ENCODE measurements at places on chromosomes 6 and 20.

DNA sequence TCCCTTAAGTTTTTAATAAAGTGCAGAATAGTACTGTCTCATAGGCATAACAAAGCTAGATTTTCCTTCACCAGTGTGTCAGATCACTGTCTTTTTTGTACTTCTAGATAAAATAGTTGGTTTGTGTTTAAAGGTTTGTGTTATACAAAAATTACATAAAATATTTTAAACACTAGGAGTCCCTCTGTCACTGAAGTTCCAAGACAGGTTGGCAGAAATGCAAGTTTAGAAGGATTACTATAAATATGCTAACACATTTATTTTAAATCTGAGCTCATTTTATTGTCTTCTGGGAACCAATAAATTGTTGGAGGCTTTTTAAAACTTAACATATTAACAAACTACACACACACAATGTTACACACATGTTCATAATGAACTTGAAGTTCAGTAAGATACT lies 30.8 kb upstream of the RUNX2 start:
- DNase-seq = no peak

DNA sequence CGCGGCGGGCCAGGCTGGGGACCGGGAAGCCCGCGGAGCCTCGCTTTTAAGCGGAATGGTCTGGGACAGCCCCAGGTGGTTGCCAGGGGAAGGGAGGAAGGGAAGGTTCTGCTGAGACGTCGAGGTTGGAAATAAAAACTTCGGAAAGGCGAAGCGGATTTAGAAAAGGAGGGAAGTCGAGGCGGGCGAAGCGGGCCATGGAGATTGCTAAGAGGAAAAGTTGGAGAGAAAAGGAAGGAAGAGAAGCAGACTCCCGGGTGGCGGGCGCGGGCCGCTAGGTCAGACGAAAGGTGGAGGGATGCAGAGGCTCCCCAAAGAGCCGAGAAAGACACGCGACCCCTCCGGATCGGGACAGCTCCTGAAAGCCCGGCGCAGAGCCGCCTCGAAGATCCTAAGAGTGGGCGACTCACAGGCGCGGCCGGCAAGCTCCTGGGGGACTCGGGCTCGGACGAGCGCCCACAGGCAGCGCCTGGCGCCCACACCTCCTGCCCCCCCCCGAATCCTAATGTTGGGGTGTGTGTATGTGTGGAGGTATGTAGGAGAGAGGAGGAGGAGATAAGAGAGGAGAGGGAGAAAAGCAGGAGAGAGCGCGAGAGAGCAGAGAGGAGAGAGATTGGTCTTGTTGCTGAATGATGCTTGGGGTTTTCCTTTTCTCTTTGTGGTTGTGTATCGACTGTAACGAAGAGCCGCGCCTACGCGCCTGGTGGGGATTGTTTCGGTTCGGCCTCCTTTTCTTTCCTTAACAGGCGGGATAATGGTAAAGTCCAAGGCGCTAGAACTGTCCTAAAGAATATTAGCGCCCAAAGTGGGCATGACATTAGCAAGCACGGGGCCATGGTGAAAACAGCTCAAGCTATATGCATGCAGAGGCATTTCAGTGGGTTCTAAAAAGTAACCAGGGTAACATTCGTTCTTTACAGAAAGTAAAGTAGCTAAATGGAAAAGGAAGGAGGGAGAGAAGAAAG lies 1.5 kb downstream of the TFAP2B start:
- no peak for DNase-seq

DNA sequence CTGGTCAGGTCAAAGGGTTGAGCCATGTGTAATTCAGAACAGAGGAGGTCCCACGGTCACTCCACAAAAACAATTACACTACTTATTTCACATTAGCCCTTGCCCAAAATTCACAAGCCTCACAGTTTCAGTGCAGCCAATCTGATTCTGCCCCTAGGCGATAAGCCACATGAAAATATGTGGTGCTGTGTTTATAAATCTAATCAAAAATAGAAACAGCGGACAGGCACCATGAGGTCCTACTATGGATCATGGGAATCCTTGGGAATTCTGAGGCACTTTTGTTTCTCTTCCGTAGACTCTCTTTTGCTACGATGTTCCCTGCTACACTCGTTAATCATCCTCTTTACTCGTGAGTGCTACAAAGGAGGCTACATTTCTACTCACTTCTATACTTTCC lies 476.1 kb downstream of the TFAP2A start:
- no peak for DNase-seq

- DNase-seq = no peak
Measured at GRCh38 chr6:40349901-40350746, 237.0 kb downstream of the LRFN2 start.

DNA sequence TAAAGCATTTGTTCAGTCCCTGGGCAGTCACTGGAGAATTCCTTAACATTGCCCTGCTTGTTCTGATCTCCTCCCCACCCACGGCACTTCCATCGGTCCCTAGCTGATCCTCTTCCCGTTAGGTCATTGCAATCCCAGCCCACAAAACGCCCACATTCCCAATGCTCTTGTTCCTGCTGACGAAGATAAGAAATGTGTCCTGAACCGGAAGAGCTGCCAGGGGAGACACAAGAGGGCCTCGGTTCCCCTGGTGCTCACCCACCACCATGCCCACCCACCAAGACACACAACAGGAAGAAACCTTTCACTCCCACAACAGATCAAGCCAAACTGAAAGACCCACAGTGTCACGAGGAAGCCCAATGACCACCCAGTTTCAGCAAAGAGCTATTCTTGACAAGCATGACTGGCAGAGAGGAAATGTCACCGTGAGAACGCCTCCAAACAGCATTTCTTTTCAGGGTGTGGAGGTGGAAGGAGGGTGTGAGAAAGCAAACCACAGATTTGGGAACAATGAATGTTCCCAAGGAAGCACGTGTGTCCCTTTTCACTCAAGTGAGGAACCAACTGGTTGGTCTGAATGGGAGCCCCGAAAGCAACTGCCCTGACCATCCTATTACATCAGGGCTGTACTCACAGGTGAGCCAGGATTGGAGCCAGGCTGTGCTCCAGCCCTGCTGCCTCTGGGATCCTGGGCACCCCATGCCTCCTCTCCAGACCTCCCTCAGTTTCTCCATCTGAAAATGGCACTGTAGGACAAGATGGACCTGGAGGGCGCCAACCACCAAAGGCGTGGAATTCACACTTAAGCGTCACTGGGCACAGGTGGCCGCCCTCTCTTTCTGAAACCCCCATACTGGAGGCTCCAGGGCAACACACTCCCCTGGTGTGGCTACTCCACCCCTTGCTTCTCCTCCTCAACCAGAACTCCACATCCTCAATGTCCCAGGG lies 97.5 kb downstream of the ZMYND8 start:
- no peak for DNase-seq

- no peak for DNase-seq
Measured at GRCh38 chr6:126792340-126793085, 326.0 kb upstream of the RSPO3 start.

GRCh38 chr6:34562861-34563512 lies 6.9 kb upstream of the SPDEF start:
- no peak for DNase-seq

GRCh38 chr20:7171911-7172310 lies 404.4 kb downstream of the BMP2 start:
- no peak for DNase-seq

- no peak for DNase-seq
Measured at GRCh38 chr6:43389730-43390295, 20.4 kb upstream of the ZNF318 start.

- no peak for DNase-seq
Measured at GRCh38 chr6:1179571-1180459, 132.1 kb upstream of the FOXQ1 start.

DNA sequence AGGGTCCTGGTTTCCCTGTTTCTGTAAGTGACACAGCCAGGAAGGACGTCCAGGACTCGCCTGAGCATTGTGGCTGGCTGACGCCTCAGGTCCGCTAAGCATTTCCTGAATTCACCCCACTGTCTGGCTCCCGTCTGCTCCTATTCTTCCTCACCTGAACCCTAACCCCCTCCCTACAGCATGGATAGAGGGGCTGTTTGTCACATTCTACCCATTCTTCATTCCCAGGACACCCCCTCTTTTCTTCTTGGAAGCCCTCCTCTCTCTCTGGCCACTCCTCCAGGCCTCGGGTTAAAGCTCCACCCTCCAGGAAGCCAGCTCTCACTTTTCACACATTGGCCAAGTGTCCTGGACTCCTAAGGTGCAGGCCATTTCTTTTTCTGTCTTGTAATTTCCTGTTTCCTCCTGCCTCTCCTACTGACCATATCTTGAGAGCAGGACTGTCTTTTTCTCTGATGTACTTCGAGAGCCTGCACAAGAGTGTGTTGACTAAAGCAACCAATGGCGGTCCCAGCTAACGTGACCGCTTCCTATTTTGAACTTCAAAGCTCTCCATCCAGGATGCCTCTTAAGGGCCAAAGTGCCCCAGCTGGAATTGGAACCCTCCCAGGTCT lies 24.2 kb upstream of the MYMX start:
- no peak for DNase-seq

GRCh38 chr20:62048346-62048761 lies 17.3 kb downstream of the TAF4 start:
- no peak for DNase-seq

- no peak for DNase-seq
Measured at GRCh38 chr20:7866285-7866684, 74.0 kb downstream of the HAO1 start.

GRCh38 chr6:37653933-37654565 lies 43.6 kb downstream of the MDGA1 start:
- DNase-seq = no peak

GRCh38 chr20:62132421-62132820 lies 10.1 kb downstream of the LSM14B start:
- DNase-seq = no peak

GRCh38 chr20:48556956-48557355 lies 270.8 kb downstream of the PREX1 start:
- no peak for DNase-seq

DNA sequence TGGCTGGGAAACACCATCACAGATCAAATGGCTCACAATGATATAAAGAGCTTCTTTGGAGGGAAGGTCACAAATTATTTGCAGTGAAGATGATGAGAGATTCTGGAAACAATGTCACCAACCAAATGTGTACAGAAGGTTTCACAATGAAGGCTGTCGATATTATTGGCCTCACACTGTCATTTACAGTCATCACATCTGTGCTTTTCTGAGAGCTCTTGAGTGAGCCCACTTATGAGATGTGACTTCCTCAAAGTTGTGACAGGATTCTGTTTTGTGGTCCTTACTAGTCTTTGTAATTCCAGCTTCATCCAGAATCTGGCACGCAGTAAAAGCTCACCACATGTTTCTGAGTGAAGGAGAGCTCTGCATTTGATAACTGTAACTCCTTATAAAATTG lies 133.6 kb downstream of the LMBRD1 start:
- no peak for DNase-seq

- DNase-seq = no peak
Measured at GRCh38 chr20:52896348-52896747, 75.8 kb upstream of the TSHZ2 start.

DNA sequence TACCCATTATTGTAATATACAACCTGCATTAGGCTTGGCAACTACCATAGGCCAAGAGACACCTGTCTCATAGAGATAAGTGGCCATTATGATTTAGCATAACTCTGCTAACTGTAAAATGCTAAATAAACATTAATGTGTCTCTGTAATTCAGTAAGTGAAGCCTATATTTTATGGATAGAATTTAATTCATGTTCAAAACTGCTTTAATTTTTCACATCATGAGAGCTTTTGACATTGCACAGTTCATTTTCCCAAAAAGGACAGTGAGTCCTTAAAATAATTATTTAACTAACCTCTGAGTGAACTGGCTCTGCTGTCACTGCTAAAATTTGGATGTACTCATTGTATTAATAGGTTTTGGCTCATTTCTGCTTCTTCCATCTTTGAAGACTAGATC lies 41.4 kb upstream of the TMX4 start:
- no peak for DNase-seq

DNA sequence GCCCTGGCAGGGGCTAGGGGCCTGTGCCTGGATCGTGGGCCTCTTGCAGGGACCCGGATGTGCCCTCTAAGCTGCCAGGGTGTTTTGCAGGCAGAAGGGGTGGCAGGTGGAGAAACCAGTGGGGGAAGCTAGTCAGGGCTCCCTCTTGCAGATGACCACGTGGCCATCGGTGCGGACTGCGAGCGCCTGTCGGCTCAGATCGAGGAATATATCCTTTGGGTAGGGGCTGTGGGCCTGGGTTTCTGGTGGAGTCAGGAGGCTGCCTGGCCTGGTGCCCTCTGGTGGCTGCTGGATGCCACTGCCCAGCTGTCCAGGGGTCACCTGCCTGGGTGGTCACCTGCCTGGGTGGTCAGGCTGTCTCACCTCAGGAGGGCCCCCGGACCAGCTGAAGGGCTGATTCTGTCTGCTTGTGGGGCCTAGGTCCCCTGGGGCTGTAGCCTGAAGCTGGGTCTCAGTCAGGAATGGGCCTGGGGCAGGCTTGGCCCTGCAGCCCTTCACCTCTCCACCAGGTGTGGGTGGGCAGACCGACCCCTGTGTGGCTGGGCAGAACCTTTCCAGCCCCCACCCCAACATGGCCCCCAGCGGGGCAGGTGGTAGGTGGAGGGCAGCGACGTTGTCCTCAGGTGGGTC lies 6.7 kb downstream of the TCEA2 start:
- DNase-seq = no peak

DNA sequence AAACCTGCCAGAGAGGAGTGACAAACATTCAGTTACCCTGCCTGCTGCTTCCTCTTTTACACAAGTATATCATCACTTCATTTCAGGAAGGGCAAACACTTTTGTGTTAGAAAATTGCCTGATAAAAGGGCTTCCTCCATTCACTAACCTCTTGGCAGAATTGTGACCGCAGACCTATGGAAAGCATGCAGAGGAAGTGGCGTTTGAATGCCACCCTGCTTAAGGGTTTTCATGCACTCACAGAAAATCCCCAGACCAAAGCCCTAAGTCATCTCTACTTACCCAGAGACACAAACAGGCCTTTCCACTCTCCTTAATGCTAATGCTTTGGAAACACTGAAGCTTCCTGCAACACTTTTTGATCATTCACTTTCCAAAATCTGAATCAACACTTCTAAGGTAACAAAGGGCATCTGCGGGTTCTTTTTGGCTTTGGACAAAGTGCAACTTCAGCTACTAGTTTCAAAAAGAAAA lies 22.1 kb upstream of the RALGAPA2 start:
- no peak for DNase-seq

DNA sequence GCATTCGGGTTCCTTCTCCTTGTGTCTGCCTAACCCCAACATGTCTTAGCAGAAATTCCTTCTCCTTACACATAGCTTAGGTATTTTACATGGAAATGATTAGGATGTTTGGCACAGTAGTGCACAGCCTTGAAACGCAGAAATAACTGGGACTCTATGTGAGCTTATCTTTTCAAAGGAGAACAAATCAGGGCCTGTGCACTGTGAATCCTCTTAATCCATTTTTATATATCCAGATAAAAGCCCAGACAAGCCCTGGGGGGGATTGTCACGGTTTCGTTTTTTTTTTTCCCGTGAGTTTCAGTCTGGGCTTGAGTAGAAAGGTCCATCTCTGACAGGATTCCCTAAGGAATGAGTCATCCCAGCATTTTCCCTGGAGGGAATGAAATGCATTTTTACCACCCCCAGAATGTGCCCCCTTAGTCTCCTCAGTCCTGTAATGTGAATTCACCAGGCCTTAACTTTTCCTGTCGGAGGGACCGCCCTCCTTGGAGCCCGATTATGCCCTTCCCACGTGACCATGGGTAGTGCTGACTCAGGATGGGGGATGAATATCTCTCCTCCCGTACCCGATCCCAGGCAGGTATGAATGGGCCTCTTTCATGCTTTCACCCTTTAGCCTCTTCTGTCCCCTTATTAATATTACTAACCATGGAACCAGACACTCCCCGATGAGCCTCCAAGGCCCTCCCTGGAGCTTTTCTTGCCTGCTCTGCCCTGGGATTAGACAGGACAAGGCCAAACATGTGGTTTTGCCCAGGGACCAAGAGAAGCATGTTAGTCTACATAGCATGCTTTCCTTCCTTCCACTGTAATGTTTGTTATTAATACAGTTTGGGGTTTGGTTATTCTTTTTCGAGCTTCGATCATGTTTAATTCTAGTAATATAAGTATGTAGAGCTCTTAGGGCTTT lies 23.9 kb upstream of the NAA20 start:
- no peak for DNase-seq
